NCI-H1417 (cell line): ENCODE measurements at places on chromosomes 6 and 20.
A peak's percentile ranks its signal among the peaks of the same experiment; 100 is the strongest.

- no peak for DNase-seq
These were observed 20.0 kb upstream of the GABRR1 start for GRCh38 chr6:89237158-89237557.

GRCh38 chr6:89290401-89291155 lies 24.5 kb downstream of the GABRR2 start:
- DNase-seq: peak; percentile 3

- no peak for DNase-seq
These were observed 326.4 kb upstream of the KHDRBS2 start for GRCh38 chr6:62612471-62612870.

DNA sequence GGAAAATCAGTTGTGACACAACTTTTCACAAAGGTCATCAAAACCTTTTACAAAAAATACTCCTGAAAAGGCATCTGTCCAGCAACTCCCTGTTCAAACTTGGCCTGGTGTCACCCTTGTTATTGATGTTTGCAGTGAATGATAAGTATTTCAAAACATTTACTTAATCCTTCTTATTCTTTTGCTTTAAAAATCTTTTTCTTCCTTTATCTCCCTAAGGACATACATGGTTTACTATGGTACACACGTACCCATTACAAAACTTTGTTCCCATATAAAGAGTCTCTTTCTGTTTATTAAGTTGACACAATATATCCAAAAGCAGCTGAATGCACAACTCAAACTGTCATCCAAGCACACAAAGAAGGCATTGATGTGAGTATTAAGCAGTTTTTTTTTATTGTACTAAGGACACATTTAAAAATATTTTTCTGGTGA lies 17.5 kb downstream of the GSTA2 start:
- DNase-seq: no peak

GRCh38 chr20:1321654-1321939 lies 7.3 kb downstream of the SDCBP2 start:
- DNase-seq: no peak

DNA sequence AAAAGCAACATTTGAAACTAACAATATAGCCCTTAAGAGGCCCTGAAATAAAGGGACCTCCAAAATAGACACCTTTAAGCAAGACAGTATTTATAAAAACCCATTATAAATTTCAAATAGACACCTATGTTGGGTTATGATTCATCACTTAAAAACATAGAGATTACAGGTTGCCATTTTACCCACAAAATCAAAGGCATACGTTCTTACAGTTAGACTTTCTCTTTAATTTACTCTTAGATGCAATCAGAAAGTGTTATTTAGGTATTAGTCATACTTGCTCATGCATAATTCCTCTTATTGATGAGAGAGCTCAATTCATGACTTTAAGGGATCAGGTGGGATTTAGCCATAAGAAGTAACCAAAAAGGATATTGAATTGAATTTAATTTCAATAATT lies 51.5 kb upstream of the TMEM200A start:
- DNase-seq: no peak

- peak; percentile 25 for DNase-seq
These were observed 58.3 kb upstream of the CARMIL1 start for GRCh38 chr6:25220857-25221256.

GRCh38 chr6:1202201-1202600 lies 109.7 kb upstream of the FOXQ1 start:
- DNase-seq: no peak

DNA sequence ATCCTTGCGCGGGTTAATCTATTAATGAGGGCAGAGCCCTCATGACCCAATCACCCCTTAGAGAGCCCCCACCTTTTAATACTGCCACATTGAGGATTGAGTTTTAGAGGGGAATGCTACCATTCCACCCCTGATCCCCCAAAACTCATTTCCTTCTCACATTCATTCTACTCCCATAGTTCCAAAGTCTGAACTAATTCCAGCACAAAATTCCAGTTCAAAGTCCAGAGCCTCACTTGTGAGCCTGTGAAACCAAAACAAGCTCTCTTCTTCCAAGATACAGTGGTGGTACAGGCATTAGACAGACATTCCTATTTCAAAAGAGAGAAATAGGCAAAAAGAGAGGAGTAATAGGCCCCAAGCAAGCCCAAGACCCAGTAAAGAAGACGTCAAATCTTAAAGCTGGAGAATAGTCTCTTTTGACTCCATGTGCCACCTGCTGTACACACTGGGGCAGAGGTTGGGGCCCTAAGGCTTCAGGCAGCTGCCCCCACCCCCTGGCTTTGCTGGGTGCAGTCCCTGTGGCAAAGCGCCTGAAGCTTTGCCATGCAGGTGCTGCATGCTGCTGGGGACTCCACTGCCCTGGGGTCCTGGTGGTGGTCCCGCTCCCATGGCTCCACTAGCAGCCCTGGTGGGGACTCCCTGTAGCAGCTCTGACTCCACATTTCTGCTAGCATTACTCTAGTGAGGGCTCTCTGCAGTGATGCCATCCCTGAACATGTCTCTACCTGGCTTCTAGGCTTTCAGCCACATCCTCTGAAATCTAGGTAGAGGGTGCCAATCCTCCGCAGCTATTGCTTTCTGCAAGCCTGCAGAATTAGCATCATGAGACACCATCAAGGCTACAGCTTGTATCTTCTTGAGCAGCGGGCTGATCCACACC lies 41.3 kb downstream of the RSPH3 start:
- no peak for DNase-seq

- DNase-seq: no peak
These were observed 64.2 kb downstream of the GCNT2 start for GRCh38 chr6:10585209-10585845.

DNA sequence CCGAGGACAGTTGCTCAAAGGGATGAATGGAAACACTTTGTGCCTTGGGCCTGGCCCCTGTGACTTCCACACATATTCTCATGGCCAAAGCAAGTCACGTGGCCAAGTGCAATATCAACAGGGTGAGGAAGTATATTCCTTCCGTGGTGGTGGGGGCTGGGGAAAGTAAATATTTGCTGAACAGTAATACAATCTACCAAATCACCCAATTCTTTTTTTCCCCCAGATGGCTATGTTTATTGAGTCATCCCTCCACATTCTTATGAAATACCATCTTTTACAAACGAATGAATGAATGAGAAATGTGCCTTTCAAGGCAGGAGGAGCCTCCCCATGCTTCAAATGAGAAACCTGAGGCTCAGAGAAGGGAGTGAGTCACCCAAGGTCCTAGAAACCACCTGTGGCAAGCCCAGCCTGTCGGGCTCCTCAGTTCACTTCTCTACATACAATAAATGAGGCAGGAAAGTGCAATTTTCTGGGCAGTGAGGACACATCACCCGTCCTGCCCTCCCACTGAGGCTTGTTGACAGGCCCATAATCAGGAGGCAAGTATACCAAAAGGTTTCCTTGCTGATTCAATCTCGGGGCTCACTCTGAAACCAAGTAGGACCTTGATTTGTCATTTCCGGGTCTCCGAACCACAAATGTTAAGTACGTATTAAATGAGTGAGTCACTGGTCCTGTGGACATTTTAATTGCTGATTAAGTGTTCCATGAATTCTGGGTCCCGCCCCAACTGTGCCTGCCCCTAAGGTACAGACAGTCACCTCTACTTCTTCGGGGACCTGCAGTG lies 25.3 kb upstream of the TOP1 start:
- no peak for DNase-seq
